OCI-M1 (cell line): ENCODE measurements at places on chromosomes 3 and 15.

DNA sequence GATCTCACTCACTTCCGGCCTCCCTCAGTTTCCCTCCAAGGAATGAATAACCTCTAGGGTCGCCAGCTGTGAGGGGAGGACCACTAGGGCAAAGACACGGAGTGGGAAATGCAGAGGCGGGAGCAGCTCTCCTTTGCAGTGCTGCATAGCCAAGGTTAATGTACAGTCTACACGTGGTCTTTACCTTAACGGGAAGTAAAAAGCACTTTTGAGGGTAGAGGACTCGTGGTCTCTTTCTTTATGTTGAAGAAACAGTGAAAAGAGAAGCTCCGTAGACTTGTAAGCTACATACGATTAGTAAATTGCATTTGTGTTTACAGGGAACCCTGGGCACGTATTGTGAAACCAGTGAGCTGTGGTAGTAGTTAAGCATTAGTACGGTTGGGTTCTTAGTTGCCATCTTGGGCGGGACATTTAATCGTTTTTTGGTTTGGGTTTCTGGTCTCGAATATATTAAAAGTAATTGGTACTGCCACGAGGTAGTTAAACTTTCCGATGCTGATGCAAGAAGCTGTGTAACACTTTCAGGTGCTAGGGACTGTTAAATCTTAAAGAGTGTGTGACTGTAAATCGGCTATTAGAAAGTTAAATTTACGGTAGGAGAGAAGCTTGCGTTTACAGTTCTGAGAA lies 828 bp downstream of the U2SURP start:
- peak; percentile 81 for DNase-seq

DNA sequence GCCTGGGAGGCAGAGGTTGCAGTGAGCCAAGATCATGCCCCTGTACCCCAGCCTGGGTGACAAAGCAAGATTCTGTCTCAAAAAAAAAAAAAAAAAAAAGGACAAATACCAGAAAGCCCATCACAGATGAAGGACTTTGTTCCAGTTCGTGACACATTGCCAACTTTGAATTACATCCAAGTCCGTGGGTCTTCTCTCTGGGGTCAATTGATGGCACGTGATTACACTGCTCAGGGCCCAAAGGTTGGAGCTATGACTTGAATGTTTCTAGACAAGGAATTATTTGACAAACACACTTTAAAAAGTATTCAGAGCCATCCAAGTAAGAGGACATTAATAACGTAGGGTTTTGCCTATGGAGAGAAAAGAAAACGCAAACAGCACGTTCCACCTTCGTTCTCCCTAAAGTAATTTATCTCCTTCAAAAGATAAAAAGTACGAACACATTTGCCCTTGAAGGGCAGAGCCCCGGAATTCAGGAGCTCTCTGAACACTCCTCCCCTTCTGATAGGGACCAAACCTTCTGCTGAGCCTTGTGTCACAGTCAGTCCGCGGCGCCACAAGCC lies 31.3 kb upstream of the ST3GAL6 start:
- DNase-seq: peak; percentile 23

DNA sequence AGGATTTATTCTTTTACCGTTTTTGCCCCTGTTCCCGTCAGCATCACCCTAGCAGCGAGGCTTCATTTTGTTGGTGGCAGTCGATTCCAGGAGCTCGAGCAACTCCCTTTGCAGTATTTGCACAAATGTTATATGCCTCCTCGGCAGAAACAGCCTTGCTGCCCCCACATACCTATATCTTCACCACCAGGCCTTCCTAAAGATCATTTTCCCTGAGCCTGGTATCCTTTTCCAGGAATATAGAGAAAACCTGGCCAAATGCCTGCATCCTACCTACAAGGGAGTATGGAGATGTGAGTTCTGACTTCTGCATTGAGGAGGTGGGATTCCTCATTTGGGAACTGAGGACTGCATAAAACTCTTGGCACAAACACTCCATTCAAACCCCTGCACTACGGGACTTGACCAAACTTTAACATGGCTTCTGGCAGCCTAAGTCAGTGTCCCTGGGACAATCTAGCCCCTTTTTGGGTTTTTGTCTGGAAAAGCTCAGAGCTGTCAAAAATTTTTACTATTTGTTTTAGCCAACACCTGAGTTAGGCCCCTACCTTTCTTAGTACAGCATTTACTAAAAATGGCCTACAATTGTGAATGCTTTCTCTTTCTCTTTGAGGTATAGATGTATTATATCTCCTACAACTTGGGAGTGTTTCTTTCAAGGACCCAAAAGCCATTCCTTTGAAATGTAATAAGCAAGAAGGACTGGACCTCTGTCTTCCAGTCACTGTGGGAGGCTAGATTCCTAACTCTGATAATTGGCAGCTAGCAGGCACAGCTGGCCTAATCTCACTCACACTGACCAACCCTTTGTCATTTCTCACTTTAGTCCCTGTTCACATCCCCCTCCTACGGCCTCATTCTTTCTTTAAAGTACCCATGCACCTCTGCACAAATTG lies 12.1 kb upstream of the UBE2Q2 start:
- peak; percentile 92 for DNase-seq

DNA sequence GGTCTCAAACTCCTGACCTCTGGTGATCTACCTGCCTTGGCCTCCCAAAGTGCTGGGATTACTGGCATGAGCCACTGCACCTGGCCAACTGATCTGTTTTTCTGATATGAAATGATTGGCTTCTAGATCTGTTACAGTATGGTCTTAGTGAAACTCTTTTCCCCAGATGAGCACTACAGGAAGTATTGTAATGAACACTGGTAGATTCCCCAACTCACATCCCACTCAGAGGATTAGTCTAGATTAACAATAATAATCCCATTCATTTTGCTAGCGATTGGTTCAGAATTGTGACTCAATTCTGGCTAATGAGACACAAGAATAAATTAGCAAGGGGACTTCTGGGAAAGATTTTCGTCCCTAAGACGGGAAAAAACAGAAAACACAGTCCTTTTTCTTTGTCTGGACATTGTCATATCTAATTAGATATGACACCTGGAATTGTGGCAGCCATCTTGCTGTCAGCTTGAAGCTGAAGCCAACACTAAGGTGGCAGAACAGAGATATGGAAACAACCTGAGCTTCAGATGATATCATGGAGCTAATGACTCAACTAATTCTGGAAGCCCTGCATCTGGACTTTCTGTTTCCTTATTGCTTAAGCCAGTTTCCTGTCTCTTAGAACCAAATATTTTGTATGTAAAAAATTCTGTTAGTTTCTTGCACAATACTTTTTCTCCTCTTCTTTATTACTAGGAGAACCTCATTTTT lies 17.4 kb upstream of the NPTN start:
- peak; percentile 25 for DNase-seq

GRCh38 chr3:180416111-180416594 lies 185.8 kb upstream of the TTC14 start:
- DNase-seq: no peak

GRCh38 chr3:68973639-68974038 lies 39.8 kb downstream of the EOGT start:
- no peak for DNase-seq

GRCh38 chr3:30162579-30162978 lies 443.8 kb upstream of the TGFBR2 start:
- no peak for DNase-seq

DNA sequence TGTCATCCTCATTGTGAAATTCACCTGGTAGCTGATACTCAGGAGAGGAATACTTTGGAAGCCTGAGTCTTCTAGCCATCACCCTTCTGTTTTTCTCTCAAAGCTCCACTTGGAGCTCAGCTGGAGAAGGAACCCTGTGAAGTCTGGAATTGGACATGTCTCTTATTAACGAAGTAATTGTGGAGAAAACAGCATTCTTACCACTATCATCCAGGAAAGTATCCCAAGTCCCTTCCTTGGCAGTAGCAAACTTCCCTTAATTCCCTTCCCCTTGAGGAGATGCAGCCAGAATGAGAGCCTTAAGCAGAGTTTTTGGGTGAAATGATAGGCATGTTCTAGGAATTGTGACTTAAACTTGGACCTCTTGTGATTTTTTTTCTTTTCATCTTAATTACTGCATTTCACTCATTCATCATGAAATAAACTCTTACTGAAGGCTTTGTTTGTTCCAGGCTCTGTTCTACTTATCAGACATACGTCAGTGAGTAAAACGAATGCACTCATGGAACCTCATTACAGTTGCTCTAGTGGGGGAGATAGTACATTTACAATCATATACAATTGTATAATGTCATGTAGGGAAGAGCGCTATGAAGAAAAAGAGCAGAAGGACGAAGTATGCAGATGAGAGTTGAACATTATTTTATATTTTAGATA lies 30.5 kb upstream of the TCF12 start:
- DNase-seq: peak; percentile 36

- no peak for DNase-seq
Observed at GRCh38 chr15:51030649-51031316, 63.9 kb downstream of the TNFAIP8L3 start.

GRCh38 chr15:46489276-46489675 lies 854.4 kb downstream of the SQOR start:
- DNase-seq: no peak

- no peak for DNase-seq
Observed at GRCh38 chr15:76252249-76252648, 59.0 kb downstream of the ETFA start.

DNA sequence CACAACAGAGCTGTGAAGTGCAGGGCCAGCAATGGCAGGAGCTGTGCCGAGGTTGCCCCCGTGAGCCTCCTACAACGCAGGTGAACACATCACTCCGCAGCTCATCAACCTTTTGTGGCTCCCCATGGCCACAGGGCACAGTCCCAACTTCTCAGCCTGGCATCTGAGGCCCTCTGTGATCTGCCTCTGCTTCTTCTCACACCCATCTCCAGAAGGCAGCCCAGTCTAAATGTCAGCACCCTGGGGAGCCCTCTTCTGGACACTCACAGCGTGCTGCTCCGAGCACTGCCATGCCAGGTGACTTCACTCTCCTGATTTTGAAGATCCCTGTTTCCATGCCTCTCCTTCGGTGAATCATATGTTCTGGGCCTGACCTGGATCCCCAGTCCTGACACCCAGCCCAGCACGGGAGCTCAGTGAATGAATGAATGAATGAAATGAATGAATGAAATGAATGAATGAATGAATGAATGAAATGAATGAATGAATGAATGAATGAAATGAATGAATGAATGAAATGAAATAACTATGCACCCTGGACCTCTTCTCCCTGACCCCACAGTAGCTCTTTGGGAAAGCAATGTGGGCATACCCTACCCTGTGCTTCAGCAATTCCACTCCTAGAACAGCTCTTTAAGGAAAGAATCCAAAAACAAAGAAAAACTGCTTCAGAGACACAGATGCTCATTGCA lies 17.9 kb upstream of the SKIC8 start:
- peak; percentile 6 for DNase-seq

- peak; percentile 87 for DNase-seq
Observed at GRCh38 chr15:55108858-55109518, 87.8 kb downstream of the RSL24D1 start.

DNA sequence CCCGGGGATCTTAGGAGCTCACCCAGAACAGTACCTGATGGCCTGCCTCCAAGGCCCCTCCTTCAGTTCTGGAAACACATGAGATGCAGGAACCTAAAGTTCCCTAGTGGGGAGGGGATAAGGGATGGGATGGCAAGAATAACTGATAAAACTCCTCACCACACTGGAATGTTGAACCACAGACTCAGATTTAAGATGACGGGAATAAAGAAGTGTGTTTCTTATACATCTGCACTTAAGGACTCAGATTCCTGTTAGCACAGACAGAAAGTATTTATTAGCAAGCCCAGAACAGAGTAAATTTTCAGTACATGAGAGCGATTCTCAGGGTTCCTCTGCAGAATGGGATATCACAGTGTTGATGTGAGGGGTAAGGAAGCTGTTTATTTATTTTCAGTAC lies 245.2 kb downstream of the TLE3 start:
- DNase-seq: no peak

- DNase-seq: no peak
Observed at GRCh38 chr3:52310861-52311575, 5.1 kb upstream of the DNAH1 start.

GRCh38 chr3:60226912-60227311 lies 1024.3 kb downstream of the FHIT start:
- no peak for DNase-seq

- DNase-seq: peak; percentile 84
Observed at GRCh38 chr3:16309558-16309957, 44.5 kb downstream of the OXNAD1 start.

DNA sequence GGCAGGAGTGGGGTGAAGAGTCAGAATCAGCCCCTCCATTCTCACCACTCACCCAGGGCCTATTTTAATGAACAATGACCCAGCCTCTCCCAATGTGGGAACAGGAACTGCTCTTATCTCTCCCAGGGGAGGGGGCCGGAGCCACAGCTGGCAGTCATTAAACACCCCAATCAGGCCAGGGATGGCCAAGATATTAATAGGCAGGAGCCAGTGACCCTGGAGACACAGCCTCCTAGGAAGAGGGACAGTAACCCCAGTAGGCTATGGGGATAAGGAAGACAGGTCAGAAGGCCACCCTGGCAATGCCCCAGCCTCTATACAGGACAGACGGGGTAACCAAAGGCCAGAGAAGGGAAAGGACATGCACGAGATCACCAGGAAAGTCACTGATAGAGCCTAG lies 38.6 kb downstream of the VIPR1 start:
- no peak for DNase-seq

- no peak for DNase-seq
Observed at GRCh38 chr3:151219056-151219455, 16.0 kb upstream of the GPR171 start.
